CD8-positive, alpha-beta memory T cell (primary cell): ENCODE measurements at places on chromosomes 1 and 21. TPM values are rescaled to one million over a fixed set of nuclear protein-coding genes. Genes with fewer than 3 reads are reported as not detected.

DNA sequence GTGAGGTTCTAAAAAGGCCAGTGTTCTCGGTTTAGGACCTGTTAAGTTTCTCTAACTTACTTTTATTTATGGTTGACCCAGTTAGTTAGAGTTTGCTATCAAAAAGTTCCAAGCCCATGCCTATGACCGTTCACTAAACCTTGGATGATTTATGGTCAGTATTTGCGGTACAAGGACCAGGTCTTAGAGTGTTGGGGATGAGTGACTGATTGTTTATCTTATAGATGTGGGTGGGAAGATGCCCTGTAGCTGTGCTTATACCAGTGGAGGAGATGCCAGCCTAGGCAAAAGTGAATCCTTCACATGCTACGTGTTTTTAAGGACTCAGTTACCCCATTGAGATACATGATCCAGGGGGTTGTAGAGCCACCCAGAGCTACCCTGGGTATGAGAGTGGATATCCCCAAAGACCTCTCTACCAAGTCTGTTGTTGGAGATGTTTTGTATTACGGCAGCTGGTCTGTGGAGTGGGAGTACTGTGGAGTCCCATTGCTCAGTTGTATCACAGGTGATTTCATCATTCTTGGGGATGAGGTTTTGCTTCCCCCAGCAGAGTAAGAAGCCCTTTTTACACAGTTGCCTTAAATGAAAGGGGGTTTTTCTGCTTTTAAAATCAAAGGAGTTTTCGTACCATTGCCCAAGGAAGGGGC is 2.1 kb downstream of the SLC22A15 start:
- no peak for DNase-seq
- peaks cover 4% of the 10 kb centered on the region for H3K4me1 ChIP-seq
- no peak overlapping the region for H3K4me3 ChIP-seq
- H3K27me3 ChIP-seq, result no peaks in the 10 kb centered on the region

GRCh38 chr1:27760426-27760825 is 12.6 kb upstream of the STX12 start:
- H3K27ac ChIP-seq, result no peak overlapping the region
- no peak overlapping the region for H3K4me3 ChIP-seq
- H3K4me1 ChIP-seq, result no peaks in the 10 kb centered on the region
- DNase-seq, result no peak

DNA sequence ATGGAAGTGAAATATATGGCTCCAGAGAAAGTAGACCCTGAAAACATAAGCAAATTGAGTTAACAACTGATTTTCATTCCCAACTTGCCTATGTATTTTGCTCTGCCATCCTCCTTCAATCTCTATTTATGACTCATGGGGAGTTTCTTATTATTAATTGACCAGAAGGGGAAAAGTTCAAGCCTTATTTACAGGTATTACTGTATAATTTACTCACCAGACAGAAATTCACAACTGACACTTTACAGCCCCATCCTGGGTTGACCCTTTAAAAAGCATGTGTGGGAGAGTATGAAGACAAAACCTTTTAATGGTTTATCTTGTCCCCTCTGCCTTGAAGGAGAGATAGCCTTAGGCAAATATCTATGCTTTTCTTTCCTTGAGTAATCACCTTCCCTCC is 39.8 kb upstream of the C1orf53 start:
- no peak overlapping the region for H3K27ac ChIP-seq
- DNase-seq, result no peak
- H3K36me3 ChIP-seq, result no peaks in the 10 kb centered on the region
- no peaks in the 10 kb centered on the region for H3K4me1 ChIP-seq
- H3K4me3 ChIP-seq, result no peak overlapping the region

DNA sequence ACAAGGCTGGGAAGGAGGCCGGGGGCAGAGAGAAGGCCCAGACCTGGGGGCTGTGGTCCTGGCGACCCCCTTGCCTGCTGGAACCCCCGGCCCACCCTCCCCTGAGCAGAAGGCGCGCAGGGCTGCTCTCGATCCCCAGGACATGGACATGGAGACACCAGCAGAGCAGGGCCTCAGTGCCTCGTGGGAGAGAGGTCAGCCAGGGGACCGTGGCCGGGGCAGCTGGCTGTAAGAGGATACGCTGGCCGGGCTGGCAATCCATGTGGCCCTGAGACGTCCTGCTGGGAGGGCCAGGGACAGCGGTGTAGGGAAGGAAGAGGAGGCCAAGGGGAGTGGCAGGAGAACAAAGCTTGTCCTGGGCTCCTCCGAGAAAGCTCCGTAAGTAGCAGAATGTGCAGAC is 132.2 kb downstream of the CASZ1 start:
- no peak overlapping the region for H3K27ac ChIP-seq
- DNase-seq, result no peak
- H3K36me3 ChIP-seq, result no peaks in the 10 kb centered on the region
- no peaks in the 10 kb centered on the region for H3K4me1 ChIP-seq
- no peaks in the 10 kb centered on the region for H3K27me3 ChIP-seq
- no peak overlapping the region for H3K4me3 ChIP-seq

DNA sequence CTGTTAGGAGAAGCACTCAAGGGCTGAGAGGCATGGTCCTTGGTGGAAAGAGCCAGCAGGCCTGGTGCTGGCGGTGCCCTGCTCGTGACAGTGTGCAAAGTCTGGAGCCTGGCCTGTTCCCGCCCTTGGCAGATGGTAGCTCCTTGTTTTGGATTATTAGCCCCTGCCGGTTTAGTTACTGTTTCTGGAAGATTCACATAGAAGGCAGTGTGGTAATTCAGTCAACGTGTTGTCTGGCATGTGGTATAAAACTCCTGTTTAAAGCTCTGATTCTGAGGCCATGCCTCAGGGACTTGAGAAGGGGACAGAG is 6.8 kb downstream of the PKNOX1 start:
- no peak overlapping the region for H3K27ac ChIP-seq
- peaks cover 8% of the 10 kb centered on the region for H3K4me1 ChIP-seq
- H3K4me3 ChIP-seq, result no peak overlapping the region
- no peaks in the 10 kb centered on the region for H3K36me3 ChIP-seq
- H3K27me3 ChIP-seq, result no peaks in the 10 kb centered on the region

- H3K36me3 ChIP-seq, result no peaks in the 10 kb centered on the region
- H3K4me3 ChIP-seq, result no peak overlapping the region
- DNase-seq, result no peak
- H3K27ac ChIP-seq, result no peak overlapping the region
These were observed 116.9 kb upstream of the NGF start for GRCh38 chr1:115454837-115455511.

DNA sequence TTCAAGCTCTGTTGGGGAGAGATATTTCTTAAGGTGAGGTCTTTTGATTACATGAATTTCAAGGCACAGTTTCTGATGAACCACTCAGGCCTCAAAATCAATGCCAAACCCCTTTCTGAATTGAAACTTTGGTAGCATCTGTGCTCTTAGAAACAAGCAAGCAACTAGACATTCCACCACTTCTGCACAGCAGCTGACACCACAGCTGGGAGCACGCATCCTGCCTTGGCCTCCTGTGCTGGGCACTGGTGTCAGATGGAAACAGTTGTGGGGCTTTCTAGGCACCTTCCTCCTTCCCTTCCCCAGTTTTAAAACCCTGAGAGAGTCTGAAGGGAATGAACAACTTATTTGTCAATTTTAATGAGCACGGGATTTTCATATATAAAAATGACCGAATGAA is 360.2 kb downstream of the ADGRL2 start:
- no peaks in the 10 kb centered on the region for H3K27me3 ChIP-seq
- H3K4me3 ChIP-seq, result no peak overlapping the region
- DNase-seq, result no peak
- no peaks in the 10 kb centered on the region for H3K36me3 ChIP-seq
- H3K27ac ChIP-seq, result no peak overlapping the region

GRCh38 chr1:118039170-118039569 is 109.6 kb downstream of the WDR3 start:
- no peaks in the 10 kb centered on the region for H3K4me1 ChIP-seq
- H3K27me3 ChIP-seq, result no peaks in the 10 kb centered on the region

Gene TNFRSF1B
- total RNA-seq, result 169 TPM

Gene OR2G2
- not detected for total RNA-seq

Gene OLIG2
- not detected for total RNA-seq

Gene ANKRD65
- total RNA-seq, result not detected
